Daoy (cell line): ENCODE measurements at places on chromosomes 11 and 22. TPM values are rescaled to one million over a fixed set of nuclear protein-coding genes. Genes with fewer than 3 reads are reported as not detected.

Gene APOL4
- not detected in 2 replicates for total RNA-seq

Gene IFT27
- 18.9 and 21.9 TPM in 2 replicates for total RNA-seq

GRCh38 chr11:68750195-68751003 lies 921 bp downstream of the TESMIN start:
- DNase-seq: no peak

DNA sequence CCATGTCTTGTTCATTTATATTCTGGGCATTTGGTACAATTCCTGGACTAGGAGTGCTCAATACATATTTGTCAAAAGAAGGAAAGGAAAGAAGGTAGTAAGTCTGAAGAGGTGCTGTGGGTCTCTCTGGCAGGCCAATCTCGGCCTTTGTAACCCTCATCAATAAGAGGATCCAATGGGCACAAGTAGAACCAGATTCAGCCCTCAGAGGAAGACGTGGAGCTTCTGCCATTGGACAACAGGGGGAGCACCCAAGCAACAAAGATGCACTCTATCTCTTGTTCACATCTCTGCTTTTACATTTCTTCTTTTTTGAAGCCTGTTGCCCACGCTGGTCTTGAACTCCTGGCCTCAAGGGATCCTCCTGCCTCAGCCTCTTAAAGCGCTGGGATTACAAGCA lies 2.2 kb upstream of the VPS11 start:
- DNase-seq: peak; percentile 29

Gene CECR2
- 2.3 and 2.6 TPM in 2 replicates for total RNA-seq

Gene EXPH5
- 1.5 and 1.8 TPM in 2 replicates for total RNA-seq

Gene MOV10L1
- total RNA-seq: 0.11 TPM in 1 of 2 replicates, not detected in the other

DNA sequence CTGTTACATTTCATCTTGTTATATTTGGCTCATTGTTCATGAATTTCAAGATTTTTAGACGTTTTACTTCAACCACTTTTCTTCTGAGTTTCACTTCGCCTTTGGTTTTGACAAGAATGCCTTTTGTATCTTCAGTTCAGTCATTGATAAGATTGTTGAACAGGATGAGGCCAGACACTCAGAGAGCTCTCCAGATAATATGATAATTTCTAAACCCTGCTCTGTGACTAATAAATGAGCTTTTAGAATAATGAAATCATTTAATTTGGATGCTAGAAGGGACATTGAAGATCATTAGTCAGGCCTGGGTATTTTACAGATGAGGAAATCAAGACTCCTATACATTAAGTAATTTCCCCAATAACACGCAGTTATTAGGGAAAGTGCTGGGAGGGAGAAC lies 37.2 kb upstream of the GRAMD1B start:
- DNase-seq: no peak

Gene C22orf42
- total RNA-seq: not detected in 2 replicates

Gene PGA4
- total RNA-seq: not detected in 2 replicates

- no peak for DNase-seq
These were observed 47.2 kb upstream of the BLID start for GRCh38 chr11:122163053-122163819.

GRCh38 chr11:61787928-61788491 lies 4.4 kb downstream of the TMEM258 start:
- DNase-seq: peak; percentile 49

DNA sequence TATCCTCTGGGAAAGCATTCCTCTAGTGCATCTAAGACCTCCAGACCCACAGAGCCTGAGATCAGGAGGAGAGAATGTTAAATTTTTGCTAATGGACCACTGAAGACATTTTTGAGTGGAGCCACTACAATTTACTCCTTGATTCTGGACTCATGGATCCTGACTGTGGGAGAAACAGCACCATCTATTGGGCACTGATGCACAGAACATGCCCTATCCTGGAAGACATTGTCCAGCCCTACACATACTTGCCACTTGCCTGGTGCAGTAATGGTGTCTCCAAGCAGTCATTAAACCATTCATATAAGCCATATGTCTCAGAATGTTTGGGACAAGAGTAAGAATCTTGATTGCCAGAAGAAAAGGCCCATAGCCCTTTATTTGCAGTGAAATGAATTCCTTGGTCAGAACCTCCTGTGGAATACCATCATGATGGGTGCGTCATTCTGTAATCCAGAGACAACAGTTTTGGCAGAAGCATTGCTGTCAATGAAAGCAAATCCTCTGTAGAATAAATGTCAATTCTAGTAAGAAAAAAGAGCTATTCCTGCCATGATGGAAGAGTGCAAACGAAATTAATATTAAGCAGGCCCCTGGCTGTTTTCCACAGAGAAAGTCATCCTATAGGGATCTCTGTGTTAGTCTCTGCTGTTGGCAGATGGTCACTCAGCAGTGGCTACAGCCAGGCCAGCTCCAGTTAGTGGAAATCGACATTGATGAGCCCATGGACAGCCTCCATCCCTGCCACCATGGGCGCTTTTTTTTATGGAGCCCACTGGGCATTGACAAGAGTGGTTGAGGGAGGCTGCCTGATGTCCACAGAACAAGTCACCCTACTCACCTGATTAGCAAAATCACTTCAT lies 43.5 kb downstream of the GGTLC2 start:
- peak; percentile 56 for DNase-seq

DNA sequence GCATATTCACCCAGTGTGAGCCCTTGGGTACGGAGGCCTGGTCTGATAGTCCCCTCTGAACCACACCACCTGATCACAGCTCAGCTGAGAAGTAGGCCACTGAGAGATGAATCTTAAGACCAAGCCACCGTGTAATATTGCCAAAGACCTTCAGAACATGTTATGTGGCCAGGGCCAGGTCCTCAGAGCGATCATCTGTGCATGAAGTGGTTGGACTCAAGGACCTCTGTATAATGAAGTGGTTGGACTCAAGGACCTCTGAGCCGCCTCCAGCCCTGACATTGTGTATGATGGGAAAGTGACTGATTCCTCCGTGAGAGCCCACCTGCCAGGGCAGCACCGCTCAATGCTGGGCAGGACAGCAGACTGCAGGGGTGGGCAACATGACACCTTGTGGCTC lies 70.2 kb downstream of the TP53I11 start:
- DNase-seq: no peak

- no peak for DNase-seq
These were observed 84.9 kb downstream of the TRPC6 start for GRCh38 chr11:101498891-101499290.

DNA sequence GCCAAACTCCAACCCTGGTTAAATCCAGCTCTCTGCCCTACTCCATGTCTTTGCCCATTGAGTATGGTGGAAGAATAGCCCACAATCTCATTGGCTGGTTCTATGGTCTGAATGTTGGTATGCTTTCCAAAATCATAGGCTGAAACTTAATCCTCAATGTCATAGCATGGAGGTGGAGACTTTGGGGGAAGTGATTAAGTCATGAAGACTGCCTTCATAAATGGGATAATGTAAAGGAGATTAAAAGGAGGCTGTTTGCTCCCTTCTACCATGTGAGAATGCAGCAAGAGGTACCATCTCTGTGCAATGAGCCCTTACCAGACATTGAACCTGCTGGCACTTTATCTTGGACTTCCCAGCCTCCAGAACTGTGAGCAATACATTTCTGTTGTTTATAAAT lies 54.4 kb upstream of the FDX1 start:
- DNase-seq: no peak

Gene BTG4
- total RNA-seq: not detected in 2 replicates

Gene MS4A13
- total RNA-seq: 0.86 TPM in 1 of 2 replicates, not detected in the other

Gene TRPC6
- not detected in 2 replicates for total RNA-seq

GRCh38 chr11:11987503-11988022 lies 20.9 kb downstream of the DKK3 start:
- DNase-seq: peak; percentile 75

Gene IGSF9B
- total RNA-seq: 1.0 and 1.3 TPM in 2 replicates

GRCh38 chr11:74696500-74696899 lies 34.7 kb downstream of the CHRDL2 start:
- no peak for DNase-seq

Gene SLN
- total RNA-seq: 0.80 TPM in 1 of 2 replicates, not detected in the other

DNA sequence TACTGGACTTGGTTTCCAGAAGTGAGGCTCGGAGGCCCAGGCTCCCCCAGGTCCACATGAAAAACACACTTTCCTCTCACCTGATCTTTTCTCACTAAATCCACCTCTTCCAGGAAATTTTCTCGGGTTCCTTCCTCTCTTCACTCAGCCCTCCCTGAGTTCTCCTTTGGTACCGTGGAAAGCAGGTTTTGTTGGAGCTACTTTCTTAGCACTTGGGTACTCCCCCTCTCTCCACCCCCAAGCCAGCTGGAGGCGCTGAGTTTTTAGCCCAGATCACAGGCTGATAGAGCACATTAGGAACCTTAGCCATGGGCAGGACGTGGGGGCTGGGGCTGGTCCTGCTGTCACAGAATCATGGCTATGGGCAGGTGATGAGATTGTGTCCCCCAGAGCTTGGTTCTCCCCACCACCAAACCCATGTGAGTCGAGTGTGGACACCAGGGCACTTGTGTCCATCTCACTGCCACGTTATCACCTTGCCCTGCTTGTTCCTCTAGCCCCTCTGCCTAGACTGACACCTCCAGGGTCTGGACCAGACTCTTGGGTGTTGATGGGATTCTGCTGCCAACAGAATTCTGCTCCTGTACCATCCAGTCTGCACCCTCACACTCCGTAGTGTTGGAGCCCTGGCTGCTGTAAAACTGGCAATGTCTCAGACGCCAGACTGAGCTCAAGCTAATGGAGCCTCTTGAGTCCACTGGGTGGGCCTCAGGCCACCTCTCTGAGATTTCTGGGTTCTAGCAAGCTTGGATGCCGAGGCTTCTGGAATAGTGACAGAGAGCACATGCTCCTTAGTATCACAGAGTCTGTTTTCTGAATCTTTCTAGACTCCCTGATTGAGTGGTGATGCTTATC lies 74.9 kb upstream of the NARS2 start:
- DNase-seq: no peak

- DNase-seq: no peak
These were observed 86.5 kb upstream of the PPARA start for GRCh38 chr22:46063846-46064227.

GRCh38 chr22:37044634-37045625 lies 6.6 kb upstream of the KCTD17 start:
- no peak for DNase-seq

Gene CNTN5
- not detected in 2 replicates for total RNA-seq

GRCh38 chr11:65645710-65646109 lies 7.8 kb downstream of the SIPA1 start:
- DNase-seq: no peak

DNA sequence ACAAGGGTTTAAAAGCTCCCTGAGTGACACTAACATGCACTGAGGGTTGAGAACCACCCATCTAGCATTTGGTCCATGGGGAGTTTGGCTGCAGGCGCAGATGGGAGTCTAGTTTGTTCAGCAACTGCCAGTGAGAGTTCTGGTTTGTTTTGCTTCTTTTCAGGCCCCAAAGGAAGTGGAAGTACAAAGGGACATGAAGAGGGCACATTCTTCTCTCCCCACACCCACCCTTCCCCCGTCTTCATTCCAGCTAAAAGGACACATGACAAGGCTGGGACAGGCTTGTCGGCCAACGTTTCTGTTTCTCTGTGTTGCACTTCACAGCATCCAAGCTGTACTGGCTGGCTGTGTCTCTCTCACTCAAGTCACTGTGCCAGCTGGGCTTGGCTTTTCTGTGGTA lies 8.2 kb upstream of the ENDOD1 start:
- DNase-seq: no peak

- peak; percentile 90 for DNase-seq
These were observed 70.1 kb downstream of the MICAL2 start for GRCh38 chr11:12180257-12181205.

Gene SLC17A6
- not detected in 2 replicates for total RNA-seq
